ENCODE measurements at places on chromosomes 7 and 10.

DNA sequence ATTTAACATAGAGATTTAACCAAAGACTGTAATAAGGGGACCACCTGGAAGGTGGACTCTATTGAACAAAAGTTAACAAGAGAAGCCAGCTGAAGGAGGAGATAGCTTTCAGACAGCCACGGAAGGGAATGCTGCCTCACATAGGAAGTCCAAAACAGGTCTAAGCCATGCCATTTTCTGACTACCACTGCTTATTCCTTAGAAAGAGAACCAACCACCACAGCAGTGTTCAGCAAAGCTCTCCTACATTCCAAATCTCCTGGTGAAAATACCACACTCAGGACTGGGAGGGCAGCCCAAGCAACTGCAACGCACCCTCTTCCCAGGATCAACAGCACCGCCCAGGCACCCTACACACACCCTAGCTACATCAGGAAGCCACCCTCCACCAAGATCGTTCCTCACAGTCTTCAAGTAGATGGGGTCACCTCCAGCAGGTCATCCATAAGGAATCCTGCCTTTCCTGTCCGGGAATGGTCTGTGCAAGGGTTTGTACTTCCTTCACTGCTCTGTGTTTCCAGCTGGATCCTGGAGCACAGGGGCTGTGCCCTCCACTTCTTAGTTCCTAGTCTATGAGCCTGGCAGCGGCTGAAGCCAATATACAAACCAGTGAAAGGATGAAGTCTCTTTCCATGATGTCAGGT lies 2.5 kb downstream of the KIAA1549 start:
- DNase-seq = no peak

- DNase-seq = no peak
These were observed 63.2 kb downstream of the PRKCQ start for GRCh38 chr10:6516929-6517284.

GRCh38 chr7:147235645-147236382 lies 1119.2 kb downstream of the CNTNAP2 start:
- no peak for DNase-seq

DNA sequence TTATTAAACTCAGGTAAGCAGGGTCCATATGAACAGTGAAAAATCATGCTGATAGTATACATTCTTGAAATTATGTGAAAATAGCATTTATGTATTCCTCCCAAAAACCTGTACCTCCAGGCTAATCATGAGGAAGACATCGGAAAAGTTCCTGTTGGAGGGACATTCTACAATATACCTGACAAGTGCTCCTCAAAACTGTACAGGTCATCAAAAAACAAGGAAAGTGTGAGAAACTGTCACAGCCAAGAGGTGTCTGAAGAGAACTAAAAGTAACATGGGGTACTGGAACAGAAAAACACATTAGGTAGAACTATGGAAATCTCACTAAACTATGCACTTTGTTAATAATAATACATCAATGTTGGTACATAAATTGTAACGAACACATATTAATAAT lies 326.7 kb downstream of the CRPPA start:
- no peak for DNase-seq

- no peak for DNase-seq
These were observed 32.5 kb downstream of the PDE1C start for GRCh38 chr7:32037650-32038198.

DNA sequence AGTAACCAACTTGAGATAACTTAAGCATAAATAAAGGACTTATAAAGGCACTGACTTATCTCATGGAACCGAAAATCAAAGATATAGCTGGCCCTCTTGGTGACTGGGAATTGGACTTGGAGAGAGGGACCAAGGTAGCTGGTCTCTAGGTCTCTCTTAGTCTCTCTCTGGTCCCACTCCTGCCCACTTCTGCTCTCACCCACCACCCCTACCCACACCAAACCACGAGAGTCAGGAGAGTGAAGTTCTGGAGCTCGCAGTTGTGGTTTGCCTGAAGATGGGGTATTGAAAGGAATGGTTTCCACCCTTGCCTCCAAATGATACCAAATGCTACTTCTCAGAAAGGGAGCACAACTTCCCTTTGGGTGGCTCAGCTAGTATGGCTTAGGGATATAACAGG lies 216.3 kb downstream of the LRMDA start:
- DNase-seq = no peak

- DNase-seq = no peak
These were observed 19.7 kb downstream of the AHR start for GRCh38 chr7:17318146-17318545.

DNA sequence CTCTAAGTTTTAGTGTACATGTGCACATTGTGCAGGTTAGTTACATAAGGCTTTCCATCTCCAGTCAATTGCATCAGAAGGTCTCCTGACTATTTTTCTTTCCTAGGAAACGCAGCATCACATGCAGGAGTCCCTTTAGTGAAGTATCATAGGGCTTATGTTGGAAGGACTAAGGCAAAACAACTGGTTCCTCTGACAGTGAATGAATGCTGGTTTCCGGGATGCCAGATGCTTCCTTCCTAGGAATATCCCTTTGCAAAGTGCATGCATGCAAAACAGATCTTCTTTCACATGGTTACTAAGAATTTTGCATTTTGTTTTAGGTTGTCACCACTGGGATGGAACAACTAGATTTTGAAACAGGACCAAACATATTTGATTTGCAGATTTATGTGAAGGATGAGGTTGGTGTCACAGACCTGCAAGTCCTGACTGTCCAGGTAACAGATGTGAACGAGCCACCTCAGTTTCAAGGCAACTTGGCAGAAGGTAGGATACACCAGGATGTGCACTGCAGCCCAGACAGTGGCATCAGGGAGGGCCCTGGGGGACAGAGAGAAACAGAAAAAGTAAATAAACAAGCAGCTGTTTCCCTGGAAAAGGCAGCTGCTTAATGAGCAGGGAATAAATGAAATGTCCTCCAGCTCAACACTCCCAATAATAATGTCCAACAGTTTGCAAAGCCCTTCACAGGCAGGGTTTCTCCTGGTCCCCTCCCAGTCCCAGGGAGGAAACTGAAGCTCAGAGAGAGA lies 17.8 kb downstream of the CDHR3 start:
- no peak for DNase-seq
